ENCODE measurements at places on chromosomes 11 and 22. TPM values are rescaled to one million over a fixed set of nuclear protein-coding genes. Genes with fewer than 3 reads are reported as not detected.
A peak's percentile ranks its signal among the peaks of the same experiment; 100 is the strongest.

- no peak for DNase-seq
Observed at GRCh38 chr11:61189933-61190332, 13.4 kb upstream of the PGA3 start.

DNA sequence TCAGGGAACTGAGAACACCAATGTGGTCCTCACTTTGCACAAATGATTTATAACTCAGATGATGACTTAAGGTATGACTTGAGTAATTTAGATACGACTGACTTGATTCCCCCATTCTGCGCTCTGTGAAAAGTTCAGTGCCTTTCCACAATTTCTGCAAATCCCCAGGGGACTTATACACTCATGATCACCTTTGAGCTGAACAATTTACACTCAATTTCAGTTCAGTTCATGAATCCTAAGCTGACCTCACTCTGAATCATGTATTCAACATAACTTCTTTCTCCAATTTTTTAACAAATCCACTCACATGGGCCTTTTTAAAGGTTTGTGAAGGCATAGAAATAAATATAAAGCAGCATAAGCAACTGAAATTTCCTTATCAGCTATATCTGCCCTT is 274.2 kb downstream of the FAM76B start:
- DNase-seq = no peak

GRCh38 chr11:108927791-108928545 is 263.1 kb downstream of the DDX10 start:
- no peak for DNase-seq

DNA sequence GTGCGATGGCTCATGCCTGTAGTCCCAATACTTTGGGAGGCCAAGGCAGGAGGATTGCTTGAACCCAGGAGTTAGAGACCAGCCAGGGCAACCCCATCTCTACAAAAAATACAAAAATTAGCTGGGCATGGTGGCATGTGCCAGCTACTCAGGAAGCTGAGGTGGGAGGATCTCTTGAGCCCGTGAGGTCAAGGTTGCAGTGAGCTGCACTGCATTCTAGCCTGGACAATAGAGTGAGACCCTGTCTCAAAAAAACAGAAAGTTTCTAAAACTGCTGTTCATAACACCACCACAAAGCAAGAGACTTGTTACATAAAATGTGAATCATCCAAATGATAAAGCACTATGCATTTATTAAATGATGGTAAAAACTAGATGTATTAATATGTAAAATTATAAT is 40.2 kb upstream of the CCDC34 start:
- no peak for DNase-seq

DNA sequence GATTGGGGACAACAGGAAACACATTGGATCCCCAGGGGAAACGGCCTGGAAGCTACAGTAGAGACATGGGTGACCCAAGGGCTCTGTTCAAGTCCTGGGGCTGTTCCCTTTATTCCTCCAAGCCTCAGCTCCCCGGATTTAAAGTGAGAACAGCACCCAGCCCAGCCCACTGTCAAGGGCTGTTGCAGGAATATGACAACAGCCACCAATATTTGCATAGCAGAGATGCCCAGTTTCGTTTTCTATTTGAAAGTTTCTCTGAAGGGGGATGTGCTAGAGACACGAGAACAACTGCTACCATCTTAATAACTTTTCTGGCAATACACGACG is 81.1 kb upstream of the WNT7B start:
- peak; percentile 58 for DNase-seq

GRCh38 chr22:49468487-49469198 is 359.0 kb downstream of the BRD1 start:
- DNase-seq = no peak

DNA sequence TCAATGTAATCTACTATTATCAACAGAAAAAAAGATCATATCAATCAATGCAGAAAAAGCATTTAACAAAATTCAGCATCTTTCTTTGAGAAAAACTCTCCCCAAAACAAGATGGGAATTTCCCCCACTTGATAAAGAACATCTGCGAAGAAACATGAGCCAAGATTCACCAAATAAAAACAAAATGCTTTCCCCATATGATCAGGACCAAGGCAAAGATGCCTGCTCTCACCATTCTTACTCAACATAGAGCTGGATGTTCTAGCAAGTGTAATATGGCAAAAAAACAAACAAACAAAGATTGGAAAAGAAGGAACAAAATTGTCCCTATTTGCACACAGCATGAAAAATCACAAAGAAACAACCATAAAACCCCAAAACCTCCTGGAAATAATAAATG is 23.4 kb downstream of the SHANK2 start:
- no peak for DNase-seq

GRCh38 chr11:18727479-18728236 is 1.7 kb upstream of the IGSF22 start:
- peak; percentile 26 for DNase-seq

DNA sequence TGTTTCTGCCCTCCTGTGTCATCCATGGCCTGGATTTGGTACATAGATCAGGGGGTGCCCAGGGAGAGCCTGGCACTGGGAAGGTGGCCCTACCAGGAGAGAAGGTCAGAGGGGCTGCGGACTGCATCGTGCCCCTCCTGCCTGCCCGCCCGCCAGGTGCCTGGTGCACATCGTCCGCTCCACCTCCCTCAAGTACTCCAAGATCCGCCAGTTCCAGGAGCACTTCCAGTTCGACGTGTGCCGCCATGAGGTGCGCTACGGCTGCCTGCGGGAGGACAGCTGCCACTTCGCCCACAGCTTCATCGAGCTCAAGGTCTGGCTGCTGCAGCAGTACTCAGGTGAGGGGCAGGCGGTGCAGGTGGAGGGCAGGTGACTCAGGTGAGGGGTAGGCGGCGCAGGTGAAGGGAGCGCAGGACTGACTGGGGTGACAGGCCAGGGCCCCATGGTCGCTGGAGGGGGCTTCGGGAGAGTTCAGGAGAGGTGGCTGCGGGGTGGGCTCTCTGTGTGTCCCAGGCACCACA is 32.7 kb upstream of the TEF start:
- no peak for DNase-seq

DNA sequence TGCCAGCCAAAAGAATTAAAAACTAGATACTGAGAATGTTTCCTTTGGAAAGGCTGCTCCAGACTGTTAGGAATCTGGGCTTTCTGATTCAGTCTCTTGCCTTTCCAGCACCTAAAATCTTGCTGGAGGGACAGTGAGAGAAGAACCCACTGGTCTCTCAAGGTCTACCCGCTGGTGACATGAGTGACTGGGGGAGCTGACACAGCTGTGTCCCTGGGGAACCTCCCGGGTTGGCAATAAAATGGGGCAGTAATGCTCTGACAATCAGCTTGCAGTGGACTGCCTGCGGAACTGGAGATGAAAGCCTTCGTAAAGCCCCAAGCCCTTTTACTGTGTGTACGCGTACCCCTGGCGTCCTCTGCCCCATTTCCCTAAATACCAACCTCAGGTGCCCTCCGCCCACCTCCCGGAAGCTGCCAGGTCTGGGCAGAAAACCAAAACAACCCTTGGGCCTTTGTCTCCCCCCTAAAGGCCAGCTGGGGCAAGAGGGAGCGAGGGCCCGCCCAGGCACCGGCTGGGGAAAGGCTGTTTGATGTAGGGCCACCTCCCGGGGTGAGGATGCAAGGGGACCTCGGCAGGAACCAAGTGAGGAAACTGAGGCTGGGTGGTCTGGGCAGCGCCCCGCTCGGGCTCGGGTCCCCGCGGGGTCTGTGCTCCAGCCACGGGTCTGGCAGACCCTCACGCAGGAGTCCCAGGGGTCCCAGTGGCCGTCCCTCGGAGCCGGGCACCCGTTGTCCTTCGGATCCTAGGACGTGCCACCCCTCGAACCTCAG is 741 bp downstream of the CARS1 start:
- no peak for DNase-seq

GRCh38 chr11:132022733-132023478 is 652.5 kb downstream of the NTM start:
- DNase-seq = no peak

DNA sequence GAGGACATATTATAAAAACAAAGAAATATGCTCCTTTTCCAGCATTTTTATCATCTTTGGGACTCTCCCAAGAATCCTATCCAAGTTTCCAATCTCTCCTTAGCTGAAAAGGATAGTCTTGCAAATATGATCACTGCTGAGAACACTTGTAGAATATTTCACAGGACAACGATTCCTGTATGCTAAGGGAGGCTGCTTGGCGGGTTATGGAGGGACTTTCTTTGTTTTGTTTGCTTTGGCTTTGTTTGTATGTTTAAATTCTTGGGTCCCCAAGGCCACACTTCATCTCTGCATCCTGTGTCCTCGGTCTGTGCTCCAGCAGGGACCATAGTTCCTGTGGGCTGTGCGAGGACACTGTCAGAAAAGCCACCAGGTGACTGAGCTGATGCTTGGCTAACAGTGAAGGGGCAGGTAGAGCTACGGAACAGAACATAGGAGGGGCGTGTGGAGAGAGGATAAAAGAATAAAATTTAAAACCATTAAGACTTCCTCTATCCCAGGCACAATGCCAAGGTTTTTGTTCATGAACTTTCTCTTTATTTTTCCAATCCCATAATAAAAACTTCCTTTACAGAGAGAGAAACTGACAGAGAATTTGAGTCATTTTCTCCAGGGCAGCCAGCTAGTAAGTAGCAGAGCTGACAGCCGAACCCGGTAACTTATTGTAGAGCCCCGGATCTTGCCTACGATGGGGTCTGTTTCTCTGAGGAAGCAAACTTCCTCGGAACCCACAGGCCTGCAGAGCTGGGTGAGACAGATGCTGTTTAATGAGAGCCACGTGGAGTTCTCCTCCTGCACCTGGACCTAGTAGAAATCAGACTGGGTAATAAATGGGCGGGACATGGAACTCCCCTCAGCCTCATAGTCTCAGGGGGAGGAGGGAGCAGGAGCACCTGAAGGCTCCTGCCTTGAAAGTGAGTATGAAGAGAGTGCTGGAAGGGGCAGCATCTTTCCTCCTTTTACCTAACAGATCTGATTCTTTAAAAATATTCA is at the start of gene IZUMO1R:
TSS of gene IZUMO1R (plus strand) at position 615 of the 993 bp plus-strand sequence. CDS start 1,057 bp downstream, outside the sequence.
- DNase-seq = peak; percentile 18

GRCh38 chr11:36119300-36119699 is 169.9 kb downstream of the COMMD9 start:
- DNase-seq = no peak

DNA sequence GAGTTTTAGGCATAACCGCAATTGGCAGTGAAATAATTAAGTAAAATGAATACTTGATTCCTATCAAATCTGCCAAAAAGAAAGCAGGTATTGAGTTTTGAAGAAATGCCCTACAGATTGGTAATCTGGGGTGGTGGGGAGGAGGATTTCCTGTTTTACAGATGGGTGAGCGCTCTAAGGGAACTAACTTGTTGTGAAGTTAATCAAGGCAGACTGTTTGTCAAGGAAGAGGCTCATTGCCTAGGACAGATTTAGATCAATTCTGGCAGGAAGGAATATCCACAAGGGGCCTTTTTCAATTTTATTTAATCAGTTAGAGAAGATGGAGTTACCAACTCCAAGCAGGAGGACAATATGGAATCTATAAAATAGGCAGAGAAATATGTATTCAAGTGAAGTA is 271.5 kb upstream of the CCDC90B start:
- no peak for DNase-seq

DNA sequence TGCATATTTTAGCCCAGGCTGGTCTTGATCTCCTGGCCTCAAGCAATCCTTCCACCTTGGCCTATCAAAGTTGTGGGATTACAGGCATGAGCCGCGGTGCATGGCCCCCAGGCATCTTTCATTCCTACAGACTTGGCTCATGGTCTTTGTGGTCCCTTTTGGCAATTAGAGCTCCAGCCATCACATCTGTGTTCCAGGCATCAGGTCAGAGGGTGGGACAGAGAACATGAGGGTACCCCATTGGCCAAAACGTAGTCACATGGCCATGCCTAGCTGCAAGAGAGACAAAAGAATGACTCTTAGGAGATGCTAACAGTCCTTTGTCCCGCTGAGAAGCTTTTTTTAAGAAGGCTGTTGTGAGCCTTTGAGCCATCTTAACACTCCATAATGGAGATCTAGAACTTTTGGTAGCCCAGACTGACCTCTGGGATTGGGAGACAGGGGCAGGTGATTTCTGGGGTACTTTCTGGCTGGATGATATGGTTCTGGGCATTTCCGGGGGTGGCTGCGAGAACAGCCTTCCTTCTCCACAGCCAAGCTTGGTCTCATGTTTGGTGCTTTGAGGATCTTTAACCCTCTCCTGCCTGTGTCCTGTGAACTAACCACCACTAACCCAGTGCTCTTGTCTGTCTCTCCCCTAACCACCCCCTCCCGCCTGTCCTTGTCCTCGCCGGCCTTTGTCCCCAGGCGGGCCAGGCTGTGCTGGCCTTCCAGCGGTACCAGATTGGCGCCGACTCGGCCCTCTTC is 18.4 kb upstream of the TAB1 start:
- no peak for DNase-seq

DNA sequence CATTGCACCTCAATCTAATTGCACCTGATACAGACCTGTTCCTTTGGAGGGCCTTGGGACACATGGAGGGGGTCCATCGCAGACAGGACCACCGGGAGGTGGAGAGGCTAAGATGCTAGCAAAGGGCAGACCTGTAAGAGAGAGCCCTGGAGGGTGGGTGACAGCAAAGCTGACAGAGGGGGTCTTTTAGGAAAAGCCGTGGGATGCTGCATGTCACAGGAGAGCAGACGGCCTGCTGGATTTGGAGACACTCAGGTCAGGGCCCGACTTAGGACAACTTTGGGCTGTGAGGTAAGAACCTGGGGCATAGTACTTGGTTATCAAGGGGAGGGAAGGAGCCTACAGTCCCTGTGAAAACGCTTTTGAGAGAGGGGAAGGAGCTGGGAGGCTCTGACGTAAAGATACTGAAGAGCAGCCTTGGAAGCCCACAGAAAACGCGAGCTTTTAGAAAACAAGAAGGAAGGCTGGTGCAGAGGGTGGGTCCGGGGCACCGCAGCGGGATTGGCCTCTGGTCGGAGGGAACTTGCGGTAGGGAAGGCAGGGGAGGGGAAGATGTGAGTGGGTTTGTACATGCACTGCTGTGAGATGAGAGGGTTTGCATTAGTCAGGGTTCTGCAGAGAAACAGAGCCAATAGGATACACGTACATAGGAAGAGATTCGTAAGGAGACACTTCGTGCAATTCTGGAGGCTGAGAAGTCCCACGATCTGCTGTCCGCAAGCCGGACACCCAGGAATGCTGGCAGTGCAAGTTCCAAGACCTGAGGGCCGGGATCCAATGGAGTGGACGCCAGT is 868.5 kb downstream of the TBC1D22A start:
- DNase-seq = no peak

- no peak for DNase-seq
Observed at GRCh38 chr11:128621601-128622501, 34.5 kb upstream of the ETS1 start.

- peak; percentile 94 for DNase-seq
Observed at GRCh38 chr22:29394931-29395581, 6.7 kb upstream of the AP1B1 start.

TREH gene
- total RNA-seq = not detected

RTN4RL2 gene
- total RNA-seq = 2.9 TPM

ZNF214 gene
- total RNA-seq = 3.6 TPM

MFNG gene
- 3.3 TPM for total RNA-seq

EFCAB6 gene
- 0.54 TPM for total RNA-seq

RAPSN gene
- total RNA-seq = not detected

FLRT1 gene
- total RNA-seq = not detected

SELENOO gene
- 40.7 TPM for total RNA-seq

EHF gene
- not detected for total RNA-seq

SCUBE2 gene
- total RNA-seq = not detected

MS4A1 gene
- total RNA-seq = not detected
